Stimulated activated effector memory CD8-positive, alpha-beta T cell treated with anti-CD3 and anti-CD28 coated beads, Interleukin-12 subunit alpha, Interleukin-12 subunit beta, amount 100 ng/mL, for 72 hours (primary cell): ENCODE measurements at places on chromosomes 3 and 15.

GRCh38 chr3:42014921-42015533 lies 53.1 kb upstream of the ULK4 start:
- no peak for DNase-seq

DNA sequence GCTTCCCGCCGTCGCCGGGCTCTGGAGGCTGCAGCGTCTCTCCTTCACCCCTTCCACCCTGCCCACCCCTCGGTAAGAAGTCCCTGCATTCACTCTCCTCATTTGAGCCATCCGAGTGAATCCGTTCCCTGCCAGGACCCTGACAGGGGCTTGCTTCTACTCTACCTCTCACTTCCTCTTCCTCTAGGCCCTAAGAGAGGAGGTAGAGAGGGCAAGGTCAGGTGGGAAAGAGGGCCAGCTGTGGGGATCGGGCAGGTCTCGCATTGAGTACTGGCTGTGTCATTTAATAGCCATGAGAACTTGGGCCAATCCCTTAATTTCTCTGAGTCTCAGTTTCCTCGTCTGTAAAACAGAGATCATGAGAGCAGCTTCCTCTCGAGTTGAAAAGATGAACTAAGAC lies 283.6 kb downstream of the UACA start:
- no peak for DNase-seq

- DNase-seq, result no peak
Observed at GRCh38 chr3:192825657-192826200, 91.9 kb downstream of the MB21D2 start.

GRCh38 chr3:127666676-127667075 lies 6.1 kb upstream of the ABTB1 start:
- no peak for DNase-seq

GRCh38 chr3:183698756-183699155 lies 1.2 kb downstream of the YEATS2 start:
- no peak for DNase-seq

GRCh38 chr15:85874236-85874635 lies 79.5 kb upstream of the KLHL25 start:
- no peak for DNase-seq

GRCh38 chr15:69893863-69894262 lies 203.9 kb downstream of the TLE3 start:
- DNase-seq, result no peak

DNA sequence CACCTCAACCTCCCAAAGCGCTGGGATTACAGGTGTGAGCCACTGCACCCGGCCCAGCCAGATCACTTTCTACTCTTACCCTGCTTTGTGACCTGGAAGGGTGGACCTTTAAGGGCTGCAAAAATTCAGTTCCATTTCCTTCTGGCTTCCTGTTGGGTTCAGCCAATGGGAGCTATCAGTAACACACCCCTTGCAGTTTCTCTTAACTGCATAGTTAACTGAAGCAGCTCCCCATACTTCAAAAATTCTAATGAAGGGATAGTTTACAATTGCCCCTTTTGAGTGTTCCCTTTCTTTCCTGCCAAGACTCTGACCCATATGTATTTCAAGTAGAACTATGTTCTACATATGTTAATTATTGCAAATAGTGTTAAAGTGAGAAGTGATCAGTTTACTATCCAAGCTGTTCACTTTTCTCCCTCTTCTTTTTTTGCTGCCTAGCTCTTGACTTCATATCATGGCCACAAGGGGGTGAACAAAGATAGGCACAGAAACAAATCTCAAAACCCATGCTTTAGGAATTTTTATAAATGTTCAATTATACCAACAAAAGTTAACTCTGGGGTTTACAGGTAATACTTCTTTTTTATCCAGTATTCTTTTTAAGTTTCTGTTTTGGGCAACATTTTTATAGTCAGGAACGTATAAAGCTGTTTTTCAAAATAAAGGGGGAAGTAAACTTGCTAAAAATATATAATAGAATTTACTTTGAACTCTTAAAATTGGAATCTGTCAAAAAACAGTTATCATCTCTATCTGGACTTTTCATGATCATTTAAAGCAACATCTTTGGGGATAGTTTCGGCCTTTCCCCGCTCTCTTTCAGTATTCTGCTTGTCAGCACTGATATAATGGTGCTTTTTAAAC lies 8.1 kb downstream of the PGBD4 start:
- DNase-seq, result no peak

GRCh38 chr3:2094941-2095340 lies 3.7 kb upstream of the CNTN4 start:
- DNase-seq, result no peak

- no peak for DNase-seq
Observed at GRCh38 chr3:45912435-45912834, 26.1 kb downstream of the CCR9 start.

DNA sequence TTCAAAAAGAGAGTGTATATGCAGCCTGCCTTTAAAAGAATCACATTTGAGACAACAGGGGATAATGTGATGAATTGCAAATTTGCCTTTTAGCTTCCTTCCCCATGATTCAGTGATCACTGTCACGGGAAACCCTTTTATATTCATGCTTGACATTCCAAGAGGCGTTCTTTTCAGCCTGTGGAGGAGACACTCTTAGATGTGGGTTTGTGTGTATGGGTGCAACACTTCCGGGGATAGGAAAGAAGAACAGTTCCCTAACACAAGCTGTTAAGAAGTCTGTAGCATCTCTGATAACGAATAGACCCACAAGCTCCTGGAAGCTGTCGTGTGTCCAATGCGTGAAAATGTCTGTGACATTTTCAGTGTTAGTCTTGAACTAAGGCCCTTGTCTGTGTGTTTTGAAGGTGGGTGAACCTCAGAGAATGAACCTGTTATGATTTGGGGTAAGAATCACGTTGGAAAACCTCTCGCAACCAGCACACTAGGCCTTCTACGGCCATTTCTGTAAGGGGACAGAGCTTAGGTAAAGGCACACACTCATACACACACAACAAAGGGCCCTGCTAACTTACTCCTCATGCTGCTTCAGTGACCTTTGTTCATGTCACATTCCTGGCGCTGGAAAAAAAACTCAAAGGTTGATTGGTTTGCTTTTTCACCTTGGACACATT lies 229.2 kb upstream of the ST8SIA2 start:
- DNase-seq, result no peak

DNA sequence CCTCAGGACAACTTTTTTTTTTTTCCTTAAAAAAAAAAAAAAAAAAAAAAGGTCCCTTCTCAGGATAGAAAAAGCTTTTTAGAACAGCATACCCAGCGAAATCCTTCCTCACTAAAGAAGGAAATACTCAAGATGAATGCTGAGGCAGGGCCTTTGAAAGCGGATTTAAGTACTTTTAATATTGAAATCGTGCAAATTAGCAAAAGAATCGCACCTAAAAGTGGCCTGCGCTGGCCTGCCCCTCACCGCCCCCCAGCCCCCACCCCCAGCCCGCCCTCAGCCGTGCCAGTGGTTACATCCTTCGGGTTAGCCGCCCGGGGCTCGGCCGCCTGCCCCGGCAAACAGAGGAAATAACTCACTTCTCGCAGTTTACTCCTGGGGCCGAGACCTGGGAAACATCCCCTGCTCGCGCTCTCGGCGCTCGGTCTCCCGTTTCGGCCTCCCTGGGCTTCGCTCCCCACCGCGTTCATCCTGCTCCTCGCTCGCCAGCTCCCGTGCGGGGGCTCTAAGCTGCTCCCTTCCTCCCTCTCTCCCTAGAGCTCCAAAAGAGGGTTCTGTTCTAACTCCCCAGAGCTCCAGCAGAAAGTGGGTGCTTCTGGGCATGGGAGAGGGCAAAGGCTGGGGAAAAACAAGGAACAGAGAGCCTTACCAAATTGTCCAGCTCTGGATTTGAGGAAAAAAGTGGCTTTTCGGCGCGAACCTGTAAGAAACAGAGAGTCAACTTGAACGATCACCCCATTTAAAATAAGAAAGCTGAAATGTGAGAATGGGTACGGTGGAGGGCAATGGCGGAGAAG lies 5.2 kb downstream of the MEIS2 start:
- DNase-seq, result no peak

DNA sequence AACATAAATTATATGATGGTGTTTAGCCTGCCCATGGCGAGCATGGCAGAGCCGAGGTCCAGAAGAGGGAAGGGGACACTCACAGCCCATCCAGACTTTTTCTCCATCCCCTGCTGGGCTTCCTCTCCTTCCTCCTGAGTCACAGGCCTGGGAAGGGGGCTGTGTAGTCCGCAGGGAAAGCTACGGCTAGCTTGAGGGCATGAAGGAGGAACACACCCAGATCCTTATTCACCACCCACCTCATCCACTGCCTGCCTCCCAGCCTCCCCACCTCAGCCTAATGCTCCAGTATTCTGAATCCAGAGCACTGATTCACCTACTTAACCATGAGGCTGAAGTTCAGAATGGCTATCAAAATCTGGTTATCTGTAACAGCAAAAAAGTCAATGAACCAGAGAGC lies 97.8 kb downstream of the OXNAD1 start:
- no peak for DNase-seq

DNA sequence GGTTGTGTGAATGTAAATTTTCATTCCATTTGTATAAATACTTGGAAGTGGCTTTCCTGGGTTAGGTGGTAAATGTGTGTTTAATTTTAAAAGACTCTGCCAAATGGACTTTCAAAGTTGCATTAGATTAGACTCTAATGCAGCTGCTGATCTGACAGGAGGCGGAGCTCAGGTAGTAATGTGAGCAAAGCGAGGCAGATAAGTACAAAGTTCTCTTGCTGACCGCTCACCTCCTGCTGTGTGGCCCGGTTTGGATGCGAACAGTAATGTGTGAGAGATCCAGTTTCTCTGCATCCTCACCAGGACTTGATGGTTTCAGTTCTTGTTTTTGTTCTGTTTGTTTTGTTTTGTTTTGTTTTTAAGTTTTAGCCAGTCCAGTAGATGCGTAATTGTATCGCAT lies 34.9 kb upstream of the GABRA5 start:
- DNase-seq, result no peak

GRCh38 chr3:100635273-100635701 lies 25.9 kb downstream of the ADGRG7 start:
- no peak for DNase-seq

GRCh38 chr3:66592927-66593625 lies 92.3 kb upstream of the LRIG1 start:
- DNase-seq, result no peak

GRCh38 chr3:132180337-132180791 lies 136.8 kb upstream of the ACP3 start:
- DNase-seq, result no peak
